ENCODE measurements at places on chromosomes 2 and 18.

GRCh38 chr2:159891917-159892730 is 94.1 kb upstream of the CD302 start:
- peak; percentile 80 for DNase-seq

DNA sequence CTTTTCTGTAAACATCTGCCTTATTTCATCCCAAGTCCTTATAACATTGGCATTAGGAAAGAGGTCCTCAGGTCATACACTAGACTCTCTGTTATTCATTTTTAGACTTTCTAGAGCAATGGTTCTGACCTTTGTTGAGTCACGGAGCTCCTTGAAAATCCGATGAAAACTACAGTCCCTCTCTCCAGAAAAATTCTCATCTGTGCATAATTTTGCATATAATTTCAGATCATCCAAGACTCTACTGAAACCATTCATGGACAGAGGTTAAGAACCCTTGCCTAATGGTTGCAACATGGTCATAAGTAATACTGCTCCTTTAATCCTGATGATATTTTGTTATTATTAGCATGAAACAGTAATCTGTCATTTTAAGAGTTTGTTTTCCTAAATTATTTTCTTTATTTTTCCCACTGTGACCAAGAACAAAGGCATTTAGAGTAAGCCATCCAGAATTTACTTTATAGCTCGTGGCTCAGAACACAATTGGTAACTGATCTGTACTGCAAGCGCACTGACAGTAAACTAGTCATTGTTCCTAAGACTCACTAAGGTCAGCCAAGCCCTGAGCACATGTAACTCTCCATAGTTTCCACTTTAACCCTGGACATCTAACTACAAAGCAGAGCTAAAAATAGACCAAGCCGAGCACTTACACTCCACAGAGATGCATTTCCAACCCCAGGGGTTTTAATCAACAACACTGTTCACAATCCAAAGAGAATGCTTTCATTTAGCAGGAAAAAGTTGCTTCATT is 8.4 kb downstream of the MYOM1 start:
- peak; percentile 90 for DNase-seq

DNA sequence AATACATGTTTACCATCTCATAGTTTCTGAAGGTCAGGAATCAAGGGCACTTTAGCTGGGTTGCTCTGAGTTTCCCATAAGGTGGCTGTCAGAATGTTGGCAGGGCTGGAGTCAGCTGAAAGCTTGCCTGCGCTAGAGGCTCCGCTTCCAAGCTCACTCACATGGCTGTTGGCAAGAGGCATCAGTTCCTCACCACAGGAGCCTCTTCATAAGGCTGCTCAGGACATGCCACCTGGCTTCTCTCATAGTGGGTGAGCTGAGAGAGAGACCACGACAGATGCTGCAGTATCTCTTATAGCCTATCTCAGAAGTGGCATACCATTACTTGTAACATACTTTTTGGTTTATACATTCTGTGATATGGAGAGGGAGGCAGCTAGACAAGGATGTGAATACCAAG is 7.2 kb downstream of the HADHB start:
- DNase-seq, result no peak

DNA sequence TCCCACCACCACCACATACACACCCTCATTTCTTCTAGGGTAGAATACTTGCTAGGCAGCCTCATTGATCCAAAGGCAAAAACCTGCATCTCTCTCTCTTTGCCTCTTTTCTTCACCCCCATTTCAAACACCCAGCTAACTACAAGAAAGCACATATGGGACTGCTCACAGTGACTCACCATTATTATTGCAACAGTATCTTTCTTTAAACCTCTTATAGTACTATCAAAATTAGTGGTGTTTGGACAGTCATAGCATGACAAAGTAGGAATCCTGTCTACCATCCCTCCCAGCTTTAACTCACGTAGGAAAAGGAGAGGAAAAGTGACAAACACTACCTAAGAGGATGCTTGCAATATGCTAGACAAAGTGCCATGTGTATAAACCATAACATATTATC is 422.5 kb upstream of the CRIM1 start:
- no peak for DNase-seq

- peak; percentile 55 for DNase-seq
Measured at GRCh38 chr18:45590036-45590886, 25.0 kb upstream of the SLC14A2 start.

- DNase-seq, result no peak
Measured at GRCh38 chr2:128235581-128235980, 83.1 kb downstream of the HS6ST1 start.

DNA sequence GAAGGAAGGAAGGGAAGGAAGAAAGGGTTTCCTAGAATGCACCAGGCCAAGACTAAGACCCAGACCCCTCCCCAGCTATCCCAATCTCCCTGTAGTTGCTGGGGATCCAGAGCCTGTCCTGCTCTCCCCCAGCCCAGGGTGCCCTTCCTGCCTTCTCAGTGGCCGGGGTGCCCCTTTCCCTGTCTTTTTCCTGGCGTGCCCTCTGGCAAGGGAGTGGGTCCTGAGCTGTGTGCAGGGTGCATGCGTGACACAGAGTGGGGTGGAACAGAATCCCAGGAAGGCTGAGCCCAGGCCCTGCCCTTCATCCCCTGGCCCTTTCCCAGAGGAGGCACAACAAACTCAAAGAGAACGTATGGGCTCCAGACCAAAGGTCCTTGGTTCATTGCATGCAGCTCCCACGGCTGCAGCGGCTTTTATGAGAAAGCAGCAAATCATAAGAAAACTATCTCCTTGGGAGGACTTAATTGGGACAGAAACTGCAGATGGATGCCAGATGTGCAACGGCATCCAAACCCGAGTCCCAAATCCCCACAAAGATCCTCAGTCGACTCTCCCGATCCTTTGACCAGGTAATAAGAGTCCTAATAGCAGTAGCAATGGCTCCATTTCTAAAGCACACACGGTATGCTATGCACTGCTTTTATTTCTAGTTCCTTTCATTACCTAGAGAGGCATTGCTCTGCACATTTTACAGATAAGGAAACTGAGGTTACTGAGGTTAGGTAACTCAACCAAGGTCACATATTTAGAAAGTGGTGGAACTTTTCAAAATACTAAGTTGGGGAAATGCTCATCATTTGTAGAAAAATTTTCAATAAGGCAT is 12.7 kb upstream of the ARID5A start:
- peak; percentile 96 for DNase-seq

GRCh38 chr2:9354318-9354717 is 69.0 kb downstream of the ITGB1BP1 start:
- DNase-seq, result no peak

DNA sequence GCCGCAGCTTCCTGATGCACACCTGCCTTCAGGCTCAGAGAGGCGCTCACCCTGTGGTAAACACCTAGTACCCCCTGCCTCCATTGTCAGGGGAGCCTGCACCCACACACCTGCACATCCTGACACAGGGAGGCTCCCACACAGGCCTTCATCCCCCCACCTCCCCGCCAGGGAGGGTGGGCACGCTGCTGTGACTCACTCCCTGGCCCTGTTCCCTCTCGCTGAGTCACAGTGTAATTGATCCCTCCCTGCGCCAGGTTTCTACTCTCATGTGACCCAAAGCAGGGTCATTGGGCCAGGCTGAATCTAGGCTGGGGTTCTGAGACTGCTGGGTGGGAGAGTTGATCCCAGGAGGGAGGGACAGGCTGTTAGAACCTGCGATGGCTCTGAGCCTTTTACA is 8.5 kb upstream of the CELF4 start:
- DNase-seq, result no peak

- DNase-seq, result no peak
Measured at GRCh38 chr2:19576411-19576810, 218.0 kb upstream of the OSR1 start.

DNA sequence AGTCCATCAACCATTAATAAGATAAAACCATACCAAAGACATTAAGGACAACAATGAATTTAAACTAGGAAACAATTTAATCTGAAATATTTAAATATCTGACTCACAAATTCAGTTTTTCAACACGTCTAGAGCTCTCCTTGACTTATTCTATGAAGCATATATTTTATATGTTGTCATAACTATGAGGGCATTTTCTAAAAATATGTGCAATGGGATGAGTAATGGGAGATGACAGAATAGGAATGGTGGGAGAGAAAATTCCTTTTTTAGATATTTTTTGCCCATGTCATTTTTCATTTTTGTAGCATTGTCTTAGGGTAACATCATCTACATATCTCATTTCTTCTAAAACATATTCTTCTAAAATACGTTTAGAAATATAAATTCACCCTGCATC is 79.2 kb upstream of the CDH2 start:
- DNase-seq, result no peak

- no peak for DNase-seq
Measured at GRCh38 chr2:7031547-7032245, 114.5 kb downstream of the RNF144A start.

- DNase-seq, result no peak
Measured at GRCh38 chr2:19806591-19806990, 95.2 kb downstream of the TTC32 start.

DNA sequence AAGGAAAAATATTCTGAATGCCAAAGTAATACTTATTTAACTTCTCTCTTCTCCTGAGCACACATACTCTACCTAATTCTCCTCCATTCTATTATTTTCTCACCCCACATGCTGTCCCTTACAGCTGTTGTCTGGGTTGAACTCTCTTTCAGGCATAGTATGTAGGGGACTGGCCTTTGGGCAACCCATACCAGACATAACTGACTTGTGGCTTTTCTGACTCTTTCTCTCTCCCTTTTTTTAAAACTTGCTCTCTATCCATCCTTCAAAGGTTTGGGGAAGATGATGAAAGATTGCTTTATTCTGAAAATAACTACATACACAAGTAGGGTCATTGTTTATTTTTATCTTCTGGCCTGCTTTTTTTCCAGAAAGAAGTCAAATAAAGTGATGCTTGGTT is 69.9 kb upstream of the NOSTRIN start:
- DNase-seq, result no peak

- no peak for DNase-seq
Measured at GRCh38 chr2:202079310-202079709, 6.3 kb downstream of the KIAA2012 start.
